ENCODE measurements at places on chromosomes 3 and 15.

GRCh38 chr3:106673926-106674569 lies 703.2 kb upstream of the CCDC54 start:
- no peak for DNase-seq

- peak; percentile 5 for DNase-seq
Observed at GRCh38 chr3:44870375-44871061, 3.9 kb upstream of the TGM4 start.

DNA sequence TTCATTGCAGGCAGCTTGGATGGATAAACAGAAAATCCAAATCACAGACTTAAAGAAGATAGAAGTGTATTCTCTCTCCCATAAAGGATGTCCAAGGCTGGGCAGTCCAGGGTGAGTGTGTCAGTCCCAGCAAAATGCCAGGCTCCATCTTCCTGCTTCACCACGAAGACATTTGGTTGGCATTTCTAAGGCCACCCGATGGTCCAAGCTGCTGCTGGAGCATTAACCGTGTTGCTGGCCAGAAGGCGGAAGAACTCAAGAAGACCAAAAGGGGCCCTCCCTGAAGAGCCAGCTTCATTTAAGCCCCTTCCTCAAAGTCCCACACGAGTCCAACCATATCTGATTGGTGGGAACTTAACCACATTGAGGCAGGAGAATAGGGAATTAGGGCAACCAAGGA lies 3.0 kb upstream of the CYP11A1 start:
- DNase-seq: no peak

DNA sequence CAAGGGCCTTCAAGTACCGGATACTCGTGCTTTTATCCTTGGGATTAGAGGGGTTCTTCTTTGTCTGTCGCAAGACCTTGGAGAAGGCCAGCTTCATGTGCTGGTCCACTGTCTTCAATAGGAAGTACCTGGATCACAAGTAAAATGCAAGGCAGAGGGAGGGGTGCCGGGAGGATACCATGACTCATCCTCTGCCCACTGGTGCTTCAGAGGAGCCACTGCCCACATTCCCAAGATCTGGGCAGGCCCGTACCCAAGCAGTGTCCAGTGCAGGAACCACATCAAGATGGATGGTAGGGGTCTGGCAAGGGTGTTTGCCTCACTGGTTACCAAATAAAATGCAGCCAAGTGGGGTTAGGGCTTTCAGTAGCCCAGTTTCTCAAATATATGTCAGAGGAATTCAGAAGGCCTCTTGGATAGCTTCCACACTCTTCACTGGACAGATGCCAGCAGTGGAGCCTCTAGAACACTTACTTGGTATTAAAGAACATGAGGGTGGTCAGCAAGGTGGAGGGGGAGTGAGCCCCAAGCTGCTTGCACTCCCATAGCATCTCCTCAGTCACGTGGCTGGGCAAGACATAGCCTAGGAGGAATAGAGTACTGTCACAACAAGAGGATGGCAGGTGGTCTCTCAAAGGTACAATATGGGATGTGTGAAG lies 3.6 kb upstream of the IMPDH2 start:
- DNase-seq: no peak

- DNase-seq: no peak
Observed at GRCh38 chr15:52440414-52440813, 88.3 kb downstream of the MYO5A start.

DNA sequence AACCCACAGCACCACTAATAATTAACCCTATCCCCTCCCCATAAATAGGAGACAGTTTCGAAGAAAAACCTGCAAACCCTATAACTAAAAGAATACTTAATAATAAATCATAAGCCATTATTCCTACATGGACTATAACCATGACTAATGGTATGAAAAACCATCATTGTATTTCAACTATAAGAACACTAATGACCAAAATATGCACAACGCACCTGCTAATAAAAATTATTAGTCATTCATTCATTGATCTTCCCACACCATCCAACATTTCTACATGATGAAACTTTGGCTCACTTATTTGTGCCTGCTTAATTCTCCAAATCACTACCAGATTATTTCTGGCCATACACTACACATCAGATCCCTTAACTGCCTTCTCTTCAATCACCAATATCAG lies 16.6 kb downstream of the AQP9 start:
- DNase-seq: no peak

GRCh38 chr3:66722675-66723074 lies 221.9 kb upstream of the LRIG1 start:
- no peak for DNase-seq

- DNase-seq: no peak
Observed at GRCh38 chr3:122246199-122246598, 62.7 kb downstream of the CASR start.

- DNase-seq: no peak
Observed at GRCh38 chr3:108713816-108714215, 43.4 kb downstream of the RETNLB start.

DNA sequence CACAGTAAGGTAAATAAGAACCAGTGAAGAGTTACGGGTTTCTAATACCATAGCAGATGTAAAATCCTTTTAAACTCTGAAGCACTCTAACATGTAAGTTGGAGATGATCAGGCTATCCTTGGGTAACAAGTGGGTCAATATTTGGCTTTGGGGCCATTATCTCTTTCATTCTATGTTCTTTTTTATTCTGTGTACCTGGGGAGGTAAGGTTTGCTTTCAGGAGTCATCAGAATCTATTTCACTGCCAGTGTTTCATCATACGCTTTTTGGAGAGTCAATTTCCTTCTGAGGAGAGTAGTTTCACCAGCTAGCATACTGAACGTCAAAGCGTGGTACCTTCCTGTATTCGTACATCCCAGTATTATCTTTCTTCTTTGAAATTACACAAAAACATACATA lies 166.5 kb downstream of the GMNC start:
- DNase-seq: peak; percentile 69
